Hepatocyte (in vitro differentiated cells): ENCODE measurements at places on chromosomes 1 and 21.

GRCh38 chr1:228174482-228175315, 9.1 kb downstream of the IBA57 start:
- DNase-seq = no peak

- no peak for DNase-seq
Observed at GRCh38 chr1:212979340-212980122, 29.2 kb downstream of the VASH2 start.

- DNase-seq = no peak
Observed at GRCh38 chr1:9787702-9788101, 36.1 kb downstream of the CLSTN1 start.

GRCh38 chr1:151007853-151008243, 401 bp upstream of the PRUNE1 start:
- DNase-seq = no peak

- no peak for DNase-seq
Observed at GRCh38 chr1:105838071-105838470, 1218.4 kb upstream of the PRMT6 start.

GRCh38 chr1:24119859-24120756, 8.2 kb upstream of the MYOM3 start:
- DNase-seq = peak; percentile 87

DNA sequence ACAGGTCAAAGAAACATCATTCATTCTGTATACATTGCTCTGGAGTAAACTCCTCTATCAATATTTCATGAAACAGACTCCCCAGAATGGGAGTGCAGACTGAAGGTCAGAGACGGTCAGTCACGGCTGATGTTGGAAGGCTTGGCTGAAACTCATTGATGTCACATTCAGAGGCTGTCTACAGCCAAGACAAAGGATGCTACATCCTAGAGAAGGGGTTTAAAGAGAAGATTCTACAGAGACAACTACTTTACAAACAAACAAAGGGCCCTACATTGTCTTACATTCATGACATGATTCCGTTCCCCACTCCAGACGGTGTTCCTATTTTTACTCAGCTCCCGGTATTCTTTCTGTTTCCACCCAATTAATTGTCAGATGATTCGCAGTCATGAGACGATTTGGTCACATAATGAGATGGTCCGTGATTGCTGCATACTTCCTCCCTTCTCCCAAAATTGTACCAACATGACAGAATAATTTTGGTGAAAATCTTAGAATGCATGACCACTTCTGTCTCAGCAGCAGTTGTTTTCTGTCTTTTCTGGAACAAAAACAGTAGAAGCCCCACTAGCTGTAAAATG, 73.8 kb upstream of the VAV3 start:
- DNase-seq = no peak

DNA sequence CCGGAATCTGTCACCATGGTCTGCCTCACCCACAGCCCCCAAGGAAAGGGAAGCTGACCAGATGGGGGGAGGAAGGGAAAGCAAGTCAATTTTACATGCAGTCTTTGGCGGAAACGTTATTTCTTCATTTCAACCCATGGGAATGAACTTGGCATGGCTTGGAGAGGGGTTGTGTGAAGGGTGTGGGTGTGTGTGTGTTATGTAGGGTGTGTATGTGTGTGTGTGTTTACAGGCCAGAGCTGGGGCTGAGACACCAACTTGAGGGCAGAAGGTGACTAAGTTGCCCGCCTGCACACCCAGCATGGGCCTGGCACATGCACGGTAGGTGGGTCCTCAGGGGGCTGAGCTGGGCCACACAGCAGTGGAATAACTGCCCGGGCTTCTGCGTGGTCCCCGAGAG, 65.2 kb downstream of the MRPL37 start:
- no peak for DNase-seq

DNA sequence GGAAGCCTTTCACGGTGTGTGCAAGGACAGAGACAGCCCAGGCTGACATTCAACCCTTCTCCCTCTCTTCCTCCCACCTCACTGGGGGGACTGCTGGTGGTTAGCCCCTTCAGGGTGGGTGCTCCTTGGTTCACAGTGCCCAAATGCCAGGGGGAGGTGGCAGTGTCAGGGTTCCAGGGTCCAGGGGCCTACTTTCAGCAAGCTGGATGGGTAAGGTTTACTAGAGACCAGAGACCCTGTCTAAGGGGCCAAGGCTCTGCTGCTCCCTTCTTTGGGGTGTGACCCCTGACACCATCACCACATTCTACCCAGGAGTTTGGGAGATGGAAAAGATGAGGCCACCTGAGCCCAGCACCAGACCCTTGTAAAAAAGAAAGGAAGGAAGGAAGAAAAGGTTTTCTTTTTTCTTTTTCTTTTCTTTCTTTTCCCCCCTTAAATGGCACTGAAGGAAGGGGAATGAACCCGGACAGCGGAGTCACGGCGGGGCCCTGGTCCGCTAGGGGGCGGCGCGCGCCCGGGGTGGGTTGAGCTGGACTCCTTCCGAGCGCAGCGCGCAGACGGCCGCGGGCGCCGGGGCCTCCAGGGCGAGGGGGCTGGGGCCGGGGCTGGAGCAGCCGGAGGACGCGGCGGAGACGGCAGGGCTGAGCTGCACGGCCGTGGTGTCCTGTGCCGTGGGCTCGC, 18.8 kb downstream of the KNCN start:
- peak; percentile 82 for DNase-seq

- no peak for DNase-seq
Observed at GRCh38 chr1:223210788-223211120, 67.7 kb upstream of the TLR5 start.

- DNase-seq = no peak
Observed at GRCh38 chr1:42784547-42784945, 245 bp upstream of the TMEM269 start.

- no peak for DNase-seq
Observed at GRCh38 chr1:51906306-51907078, 28.0 kb upstream of the NRDC start.
